Suppressor macrophage (primary cell): ENCODE measurements at places on chromosomes 5 and 9.

DNA sequence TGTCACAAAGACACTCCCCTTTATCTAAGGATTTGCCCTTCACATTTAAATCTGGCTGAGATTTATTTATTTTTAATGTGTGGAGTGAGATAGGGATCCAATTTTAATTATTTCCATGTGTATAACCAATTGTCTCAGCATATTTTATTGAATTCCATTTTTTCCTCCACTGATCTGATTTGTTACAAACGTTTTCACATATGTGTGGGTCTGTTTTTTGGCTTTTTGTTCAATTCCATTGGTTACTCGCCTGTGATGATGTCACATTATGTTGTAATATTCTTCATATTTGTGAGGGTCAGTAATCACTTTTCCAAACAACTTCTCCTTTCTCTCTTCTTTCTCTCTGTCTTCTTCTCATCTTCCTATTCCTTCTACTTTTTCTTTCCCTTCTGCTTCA, 278.3 kb upstream of the RFX3 start:
- DNase-seq = no peak

- peak; percentile 80 for DNase-seq
Measured at GRCh38 chr5:73519531-73520283, 21.5 kb downstream of the BTF3 start.

DNA sequence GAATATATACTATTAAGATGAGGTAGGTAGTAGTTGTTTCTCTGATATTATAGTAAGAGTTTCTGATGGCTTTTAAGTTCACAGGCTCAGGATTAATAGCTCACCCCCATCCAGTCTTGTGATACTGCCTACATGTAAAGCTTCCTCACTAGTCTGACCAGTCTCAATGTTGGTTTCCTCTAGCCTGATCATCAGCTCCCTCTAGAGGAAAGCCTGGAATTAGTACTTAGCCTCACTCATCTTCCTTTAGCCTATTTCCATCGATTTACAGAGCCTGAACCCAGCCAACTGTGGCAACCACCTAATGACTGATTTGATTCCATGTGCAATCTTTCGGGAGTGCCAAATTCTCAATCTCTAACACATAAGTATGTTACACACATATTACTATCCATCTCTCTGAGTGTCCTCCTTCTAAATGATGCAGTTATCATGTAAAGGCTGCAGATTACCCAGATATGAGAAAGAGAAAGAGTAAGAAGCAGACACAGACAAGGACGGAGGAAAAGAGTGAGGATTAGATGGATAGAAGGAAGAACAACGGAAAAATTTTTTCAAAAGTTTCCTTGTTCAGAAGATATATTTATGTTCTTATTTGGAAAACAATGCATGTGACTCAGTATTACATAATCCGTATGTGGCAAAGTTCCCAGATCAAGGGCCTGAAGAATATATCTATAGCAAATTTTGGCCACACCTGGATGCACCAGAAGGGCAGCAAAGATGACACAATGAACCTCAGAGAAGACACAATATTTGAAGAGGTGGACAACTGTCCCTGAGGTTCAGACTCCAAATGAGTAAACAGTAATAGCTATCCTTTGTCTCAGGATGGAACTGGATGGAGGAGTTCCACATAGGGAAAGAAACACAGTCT, 333.7 kb downstream of the ELAVL2 start:
- peak; percentile 20 for DNase-seq

DNA sequence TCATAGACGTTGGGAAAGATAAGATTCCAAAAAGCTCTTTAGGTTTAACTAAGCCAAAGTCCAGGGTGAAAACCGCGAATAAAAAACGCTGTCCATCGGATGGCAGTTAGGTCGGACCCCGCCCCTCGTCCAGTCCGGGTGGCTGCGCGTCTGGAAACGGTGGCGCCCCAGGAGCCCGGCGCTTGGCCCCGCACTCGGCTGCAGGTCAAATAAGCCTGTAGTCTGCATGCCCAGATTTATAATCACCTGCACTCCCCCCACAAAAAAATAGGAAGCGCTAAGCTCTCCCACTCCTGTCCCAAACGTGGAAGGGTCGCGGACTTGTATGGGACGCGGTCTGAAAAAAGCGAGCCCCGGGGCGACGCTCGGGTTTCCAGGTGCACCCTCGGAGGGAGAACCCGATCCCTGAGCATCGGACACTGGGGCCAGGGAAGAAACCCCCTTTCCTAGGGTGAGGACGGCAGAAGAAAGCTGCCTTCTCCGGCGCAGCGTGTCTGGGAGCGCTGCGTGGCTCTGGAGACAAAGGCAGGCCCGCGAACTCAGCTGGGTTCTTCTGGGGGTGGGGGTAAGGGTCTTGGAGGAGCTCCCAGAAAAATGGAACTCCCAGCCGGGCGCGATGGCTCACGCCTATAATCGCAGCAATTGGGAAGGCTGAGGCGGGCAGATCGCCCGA, 923 bp upstream of the ZBTB5 start:
- peak; percentile 66 for DNase-seq

- peak; percentile 77 for DNase-seq
Measured at GRCh38 chr5:135462304-135462703, 10.2 kb upstream of the TIFAB start.

GRCh38 chr5:93890657-93891056, 149.3 kb upstream of the POU5F2 start:
- no peak for DNase-seq

GRCh38 chr5:133244242-133244641, 192.4 kb downstream of the HSPA4 start:
- DNase-seq = no peak

GRCh38 chr5:51385216-51385615, 2.0 kb downstream of the ISL1 start:
- DNase-seq = no peak

DNA sequence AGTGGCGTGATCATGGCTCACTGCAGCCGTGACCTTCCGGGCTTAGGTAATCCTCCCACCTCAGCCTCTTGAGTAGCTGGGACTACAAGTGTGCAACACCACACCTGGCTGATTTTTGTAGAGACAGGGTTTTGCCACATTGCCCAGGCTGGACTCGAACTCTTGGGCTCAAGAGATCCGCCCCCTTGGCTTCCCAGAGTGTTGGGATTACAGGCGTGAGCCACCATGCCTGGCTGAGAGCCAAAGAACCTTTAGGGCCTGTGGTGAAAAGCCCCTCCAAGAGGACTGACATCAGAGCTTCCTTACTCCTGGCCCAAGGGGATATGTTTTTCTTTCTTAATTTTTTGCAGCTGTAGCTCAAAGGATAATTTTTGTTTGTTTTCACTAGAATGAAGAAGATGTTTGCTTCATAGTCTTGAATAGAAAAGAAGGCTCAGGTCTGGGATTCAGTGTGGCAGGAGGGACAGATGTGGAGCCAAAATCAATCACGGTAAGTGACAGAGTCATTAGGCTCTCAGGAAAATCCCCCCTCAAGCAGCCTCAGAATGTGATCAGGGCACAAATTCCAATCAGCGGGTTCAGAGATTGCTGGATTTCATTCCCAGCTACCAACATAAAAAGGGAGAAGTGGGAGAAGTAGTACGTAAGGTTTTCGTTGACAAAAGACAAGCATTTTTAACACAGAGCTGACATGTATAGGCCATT, 77.1 kb downstream of the GOLPH3 start:
- DNase-seq = no peak

DNA sequence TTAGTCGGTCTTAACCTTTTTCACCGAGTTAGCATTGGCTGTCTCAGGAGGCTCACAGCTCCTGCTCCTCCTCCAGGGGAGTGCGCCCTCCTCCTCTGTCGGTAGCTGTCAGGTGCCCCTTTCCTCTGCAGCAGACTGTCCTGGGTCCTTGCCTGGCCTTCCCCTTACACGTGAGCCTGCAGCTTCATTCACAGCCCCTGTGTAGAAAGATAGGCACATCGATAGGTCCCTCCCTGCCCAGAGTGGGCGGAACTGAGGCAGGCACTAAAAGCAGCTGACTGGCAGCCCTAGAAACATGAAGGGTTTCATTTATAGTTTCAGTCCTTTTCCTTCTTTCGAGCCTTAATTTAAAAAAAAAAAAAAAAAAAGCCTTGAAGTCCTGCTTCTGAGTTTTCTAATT, 17.2 kb downstream of the TENT4A start:
- peak; percentile 36 for DNase-seq

DNA sequence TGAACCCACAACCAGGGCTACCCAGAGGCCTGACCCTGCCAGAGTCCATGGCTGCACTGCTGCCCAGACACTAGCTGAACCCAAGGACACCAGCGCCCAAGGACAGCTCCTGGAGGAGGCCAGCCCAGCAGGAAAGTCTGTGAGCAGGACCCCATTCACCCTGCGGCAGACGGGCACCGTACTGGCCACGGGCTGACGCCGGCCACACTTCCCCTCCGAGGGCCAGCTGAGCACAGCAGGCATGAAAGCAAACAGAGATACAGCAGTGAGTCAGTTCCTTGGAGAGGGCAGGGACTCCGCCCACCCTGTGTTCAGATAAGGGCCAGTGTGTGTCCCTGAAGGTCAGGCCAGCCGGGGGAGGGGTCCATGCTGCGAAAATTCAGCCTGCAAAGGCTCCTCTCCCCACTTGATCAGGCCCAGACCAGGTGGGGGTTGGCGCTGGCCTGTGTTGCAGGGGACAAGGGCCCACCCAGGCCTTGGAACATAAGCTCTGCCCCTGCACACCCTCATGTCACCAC, 3.2 kb downstream of the RNF208 start:
- peak; percentile 70 for DNase-seq

DNA sequence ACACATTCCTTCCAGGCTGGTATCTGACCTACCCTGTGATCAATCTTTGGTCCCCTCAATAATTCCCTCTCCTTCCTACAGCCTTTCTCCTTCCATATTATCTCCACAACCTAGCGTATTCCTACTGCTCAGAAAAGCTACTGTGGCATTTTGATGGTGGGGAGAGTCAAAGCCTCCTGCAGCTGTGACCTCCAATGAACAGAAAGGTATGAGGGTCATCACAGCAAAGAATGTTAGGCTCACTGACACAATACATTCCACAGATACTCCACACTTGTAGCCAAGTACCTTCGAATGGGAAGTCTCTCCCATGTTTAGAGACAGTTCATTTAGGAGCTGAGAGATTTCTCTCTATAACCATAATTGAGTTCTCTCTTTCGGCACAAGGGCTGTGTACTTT, 5.9 kb downstream of the FBN2 start:
- DNase-seq = no peak

GRCh38 chr5:107549567-107549966, 121.2 kb downstream of the EFNA5 start:
- DNase-seq = no peak

DNA sequence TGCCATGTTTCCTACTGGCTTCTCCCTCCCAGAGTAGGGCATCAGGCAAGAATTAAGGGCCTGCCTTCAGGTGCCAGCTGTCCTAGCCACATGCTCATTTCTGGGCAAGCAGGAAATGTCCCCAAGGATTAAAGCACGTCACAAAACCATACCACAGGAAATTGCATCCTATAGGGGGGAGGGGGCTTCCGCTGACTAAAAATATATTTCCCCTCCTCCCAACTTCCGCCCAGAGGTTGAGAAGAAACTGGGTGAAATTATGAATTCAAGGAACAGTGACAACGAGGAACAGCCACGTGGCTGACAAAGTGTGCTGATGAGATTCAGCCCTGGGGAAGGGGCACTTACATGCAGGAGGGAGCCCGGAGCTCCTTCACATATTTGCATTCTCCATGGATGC, 4.1 kb downstream of the HBEGF start:
- DNase-seq = peak; percentile 84

GRCh38 chr5:174414315-174414710, 310.1 kb upstream of the MSX2 start:
- no peak for DNase-seq

DNA sequence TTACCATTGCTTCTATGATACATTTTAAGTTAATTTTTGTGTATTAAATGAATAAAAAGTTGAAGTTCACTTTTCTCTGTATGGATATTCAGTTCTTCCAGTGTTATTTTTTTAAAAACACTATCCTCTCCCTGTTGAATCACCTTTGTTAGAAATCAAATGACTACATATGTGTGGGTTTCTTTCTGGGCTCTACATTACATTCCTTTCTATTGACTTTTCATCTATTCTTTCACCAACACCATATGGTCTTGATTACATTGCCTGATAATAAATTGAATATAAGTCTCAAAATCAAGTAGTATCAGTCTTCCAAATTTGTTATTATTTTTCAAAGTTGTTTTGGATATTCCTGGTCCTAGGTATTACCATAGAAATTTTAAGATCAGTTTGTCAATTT, 7.3 kb upstream of the RASEF start:
- no peak for DNase-seq

DNA sequence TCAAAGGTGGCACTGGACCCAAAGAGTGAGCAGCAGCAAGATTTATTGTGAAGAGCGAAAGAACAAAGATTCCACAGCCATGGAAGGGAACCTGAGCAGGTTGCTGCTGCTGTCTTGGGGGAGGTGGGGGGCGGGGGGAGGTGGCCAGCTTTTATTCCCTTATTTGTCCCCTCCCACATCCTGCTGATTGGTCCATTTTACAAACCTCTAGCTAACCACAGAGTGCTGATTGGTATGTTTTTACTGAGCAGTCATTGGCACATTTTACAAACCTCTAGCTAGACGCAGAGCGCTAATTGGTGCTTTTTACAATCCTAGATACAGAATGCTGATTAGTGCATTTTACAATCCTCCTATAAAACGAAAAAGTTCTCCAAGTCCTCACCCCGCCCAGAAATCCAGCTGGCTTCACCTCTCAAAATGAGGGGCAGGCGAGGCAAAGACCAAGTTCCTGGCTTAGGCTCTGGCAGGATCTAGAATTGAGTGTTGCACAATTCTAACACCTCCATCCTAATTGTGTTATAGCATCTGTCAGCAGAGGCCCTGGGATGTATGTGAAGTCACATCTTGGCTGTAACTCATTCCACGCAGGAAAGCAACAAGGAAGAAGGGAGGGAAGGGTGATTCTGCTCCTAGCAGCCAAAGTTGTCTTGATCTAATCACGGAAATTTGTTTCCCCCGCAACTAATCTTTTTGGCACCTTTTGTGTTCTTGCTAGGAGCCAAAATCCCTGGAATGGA, 34.3 kb downstream of the ROR2 start:
- no peak for DNase-seq

- DNase-seq = no peak
Measured at GRCh38 chr5:167217097-167217743, 1074.2 kb upstream of the WWC1 start.

- no peak for DNase-seq
Measured at GRCh38 chr9:1285526-1285925, 235.4 kb downstream of the DMRT2 start.

DNA sequence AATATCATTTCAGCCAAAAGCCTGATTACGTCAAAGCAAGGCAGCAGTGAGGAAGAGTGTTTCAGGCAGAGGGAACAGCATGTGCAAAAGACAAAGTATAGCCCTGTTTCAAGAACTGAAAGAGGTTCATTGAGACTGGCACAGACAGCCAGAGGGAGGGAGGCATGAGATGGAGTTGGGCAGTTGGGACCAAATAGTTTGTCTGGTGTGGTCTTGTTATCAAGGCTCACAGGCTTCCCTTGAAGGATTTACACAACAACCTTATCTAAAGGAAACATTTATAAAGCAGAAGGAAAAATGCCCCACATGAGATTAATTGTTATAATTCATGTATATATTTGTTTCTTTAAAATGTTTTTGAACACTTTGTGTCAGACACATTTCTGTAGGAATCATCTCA, 253.3 kb downstream of the DMAC1 start:
- DNase-seq = no peak
